ENCODE measurements at places on chromosomes 11 and 22.

GRCh38 chr11:61498767-61499341 lies 9.7 kb upstream of the LRRC10B start:
- no peak for DNase-seq

DNA sequence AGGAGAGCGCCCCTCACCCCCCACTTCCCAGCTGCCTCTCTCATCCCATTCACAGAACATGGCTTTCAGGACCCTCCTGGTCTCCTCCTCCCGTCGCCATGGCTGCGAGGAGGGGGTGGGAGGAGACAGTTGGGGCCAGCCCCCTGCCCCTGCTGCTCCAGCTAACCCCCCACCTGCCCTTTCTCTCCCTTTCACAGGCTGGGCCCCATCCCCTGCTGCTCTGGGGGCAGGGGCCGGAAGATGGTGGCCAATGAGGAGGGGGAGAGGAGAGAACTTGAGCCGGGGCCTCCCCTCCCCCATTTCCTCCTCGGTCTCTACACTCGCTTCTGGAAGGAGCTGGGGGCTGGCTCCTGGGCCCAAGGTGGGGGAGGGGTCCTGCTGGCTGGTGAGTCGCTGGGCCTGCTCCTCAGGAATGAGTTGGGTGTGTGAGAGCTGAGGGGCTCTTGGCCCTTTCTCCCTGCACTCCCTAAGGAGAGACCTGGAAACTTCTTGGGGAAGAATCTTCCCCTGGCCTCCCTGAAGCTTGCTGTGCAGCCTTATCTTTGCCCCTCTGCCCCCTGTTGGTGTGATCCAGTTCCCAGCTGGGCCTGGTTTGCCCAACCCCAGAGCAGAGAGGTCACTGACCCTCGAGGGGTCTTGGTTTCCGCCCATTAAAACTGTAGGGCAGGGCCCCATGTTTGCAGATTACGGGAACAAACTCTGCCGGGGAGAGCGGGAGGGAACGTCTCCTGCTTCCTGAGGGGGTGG lies 10.2 kb downstream of the YPEL4 start:
- DNase-seq: no peak

DNA sequence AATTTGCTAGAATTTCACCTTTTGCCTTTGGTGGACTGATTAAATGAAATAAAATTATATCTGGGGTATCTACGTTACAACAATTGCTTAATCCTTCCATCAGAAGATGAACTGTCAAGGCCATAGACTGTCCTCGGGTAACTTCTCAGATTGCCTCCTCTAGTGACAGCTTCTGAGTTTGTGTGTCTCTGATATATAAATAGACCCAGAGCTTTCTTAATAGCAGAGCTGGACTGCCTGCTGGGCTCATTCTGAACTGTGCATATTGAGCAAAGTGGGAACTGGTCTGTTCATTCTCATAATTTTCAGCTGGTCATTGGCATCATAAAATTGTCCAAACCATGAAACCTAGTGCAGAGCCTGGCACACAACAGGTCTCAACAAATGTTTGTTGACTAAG lies 99.1 kb upstream of the GRAMD1B start:
- DNase-seq: no peak

- DNase-seq: no peak
Observed at GRCh38 chr11:128823753-128824152, 43.3 kb downstream of the KCNJ1 start.

GRCh38 chr11:8257003-8257664 lies 6.5 kb downstream of the LMO1 start:
- no peak for DNase-seq

GRCh38 chr11:126485021-126485792 lies 129.7 kb downstream of the ST3GAL4 start:
- DNase-seq: no peak

DNA sequence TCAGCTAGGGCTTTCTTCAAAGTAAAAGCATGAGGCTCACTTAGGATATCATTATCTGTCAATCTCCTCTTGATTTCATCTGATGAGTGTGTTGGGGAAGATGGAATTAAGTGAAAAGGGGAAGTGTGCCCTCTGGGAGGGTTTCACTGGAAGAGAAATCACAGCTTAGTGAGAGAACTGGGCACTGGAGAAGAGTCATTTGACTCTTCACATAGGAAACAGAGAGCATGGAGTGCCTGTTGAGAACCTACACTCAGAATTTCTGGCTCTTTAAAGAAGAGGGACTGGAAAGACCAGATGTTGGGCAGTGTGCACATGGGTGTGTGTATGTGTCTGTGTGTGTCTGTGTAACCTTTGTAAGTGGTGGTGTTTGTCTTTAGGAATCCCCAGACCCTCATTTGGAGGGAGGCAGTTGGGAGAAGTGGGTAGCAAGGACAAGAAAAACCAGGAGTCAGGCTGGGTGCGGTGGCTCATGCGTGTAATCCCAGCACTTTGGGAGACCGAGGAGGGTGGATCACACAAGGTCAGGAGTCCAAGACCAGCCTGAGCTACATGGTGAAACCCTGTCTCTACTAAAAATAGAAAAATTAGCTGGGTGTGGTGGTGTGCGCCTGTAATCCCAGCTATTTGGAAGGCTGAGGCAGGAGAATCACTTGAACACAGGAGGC lies 10.0 kb downstream of the STX3 start:
- no peak for DNase-seq

DNA sequence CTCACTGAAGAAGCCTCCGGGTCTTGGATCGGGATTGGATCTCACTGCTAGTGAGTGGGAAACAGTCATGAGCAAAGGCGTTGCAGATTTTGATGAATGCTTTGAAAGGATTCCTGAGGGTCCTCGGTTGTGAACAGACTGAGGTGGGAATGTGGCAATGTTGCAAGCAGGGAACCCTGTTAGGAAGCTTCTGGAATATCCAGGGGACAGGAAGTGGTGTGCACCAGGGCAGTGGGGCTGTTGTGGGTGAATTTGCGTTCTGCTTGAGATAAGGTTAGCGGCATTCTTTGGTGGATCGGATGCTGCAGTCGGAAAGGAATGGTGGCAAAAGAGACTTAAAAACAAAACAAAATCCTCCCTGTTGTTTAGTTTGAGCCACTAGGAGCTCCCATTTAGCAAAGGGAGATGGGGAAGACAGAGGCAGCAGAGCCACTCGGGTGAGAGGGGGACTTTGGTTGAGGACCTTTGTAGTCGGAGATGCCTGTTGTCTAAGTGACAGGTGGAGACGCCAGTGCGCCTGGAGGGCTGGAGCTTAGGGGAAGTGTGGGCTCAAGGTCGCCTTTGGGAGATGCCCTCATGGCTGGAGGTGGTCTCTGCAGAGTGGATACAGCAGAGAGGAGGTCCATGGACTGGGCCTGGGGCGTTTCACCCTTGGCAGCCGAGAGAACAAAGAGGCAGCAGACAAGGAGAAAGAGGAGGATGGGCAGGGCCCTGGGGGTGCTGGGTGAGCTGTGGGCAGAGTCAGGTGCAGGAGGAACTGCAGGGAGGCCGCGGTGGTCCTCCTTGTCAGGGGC lies 37.6 kb downstream of the CSF2RB start:
- DNase-seq: no peak

DNA sequence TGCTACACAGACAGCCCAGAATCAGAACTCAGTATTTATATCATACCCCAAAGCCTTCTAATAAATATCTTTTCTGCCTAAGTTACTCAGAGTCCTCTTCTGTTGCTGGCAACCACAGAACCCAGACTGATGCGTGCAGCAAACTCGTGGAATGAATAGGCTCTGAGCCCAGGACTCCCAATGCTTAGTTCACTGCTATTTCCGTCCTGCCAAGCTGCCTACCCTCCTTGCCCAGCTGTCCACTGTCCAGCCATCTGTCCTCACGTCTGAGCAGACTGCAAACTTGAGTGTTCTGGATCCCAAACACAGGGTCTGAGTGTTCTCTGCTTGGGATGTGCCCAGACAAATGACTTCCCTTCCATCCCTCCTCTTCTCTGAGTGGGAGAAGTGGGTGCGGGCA lies 19.4 kb downstream of the PTPN5 start:
- no peak for DNase-seq

GRCh38 chr11:75031771-75032549 lies 43.2 kb downstream of the NEU3 start:
- DNase-seq: peak; percentile 29

DNA sequence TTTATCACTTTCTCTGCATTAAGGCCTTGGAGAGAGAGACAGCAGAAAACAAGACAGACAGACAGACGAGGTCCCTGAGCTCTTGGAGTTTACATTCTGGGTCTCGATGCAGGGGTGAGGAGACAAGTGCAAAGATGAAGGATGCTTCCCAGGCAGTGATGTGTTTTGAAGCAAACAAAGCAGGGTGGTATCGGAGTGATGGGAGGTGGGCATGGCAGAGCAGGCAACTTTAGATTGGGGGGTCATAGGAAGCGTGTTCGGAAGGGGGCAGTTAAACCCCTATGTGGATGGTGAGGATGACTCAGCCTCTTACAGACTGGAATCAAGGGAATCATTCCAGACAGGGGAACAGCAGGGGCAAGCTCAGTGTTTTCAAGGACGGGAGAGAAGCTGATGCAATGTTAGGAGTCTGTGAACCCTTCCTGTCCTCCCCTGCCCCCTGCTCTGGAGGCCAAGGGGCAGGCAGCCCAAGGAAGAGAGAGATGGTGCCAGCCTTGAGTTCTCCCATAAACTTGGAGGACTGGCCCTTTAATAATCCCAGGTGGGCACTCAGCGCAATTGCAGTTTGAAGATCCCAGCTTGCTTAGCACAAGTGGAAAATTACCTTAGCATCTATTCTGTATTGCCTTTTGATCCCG lies 180.2 kb downstream of the CHST1 start:
- no peak for DNase-seq

- DNase-seq: no peak
Observed at GRCh38 chr11:2989006-2989405, 3.1 kb downstream of the NAP1L4 start.

GRCh38 chr11:31492320-31492913 lies 17.0 kb downstream of the IMMP1L start:
- no peak for DNase-seq

DNA sequence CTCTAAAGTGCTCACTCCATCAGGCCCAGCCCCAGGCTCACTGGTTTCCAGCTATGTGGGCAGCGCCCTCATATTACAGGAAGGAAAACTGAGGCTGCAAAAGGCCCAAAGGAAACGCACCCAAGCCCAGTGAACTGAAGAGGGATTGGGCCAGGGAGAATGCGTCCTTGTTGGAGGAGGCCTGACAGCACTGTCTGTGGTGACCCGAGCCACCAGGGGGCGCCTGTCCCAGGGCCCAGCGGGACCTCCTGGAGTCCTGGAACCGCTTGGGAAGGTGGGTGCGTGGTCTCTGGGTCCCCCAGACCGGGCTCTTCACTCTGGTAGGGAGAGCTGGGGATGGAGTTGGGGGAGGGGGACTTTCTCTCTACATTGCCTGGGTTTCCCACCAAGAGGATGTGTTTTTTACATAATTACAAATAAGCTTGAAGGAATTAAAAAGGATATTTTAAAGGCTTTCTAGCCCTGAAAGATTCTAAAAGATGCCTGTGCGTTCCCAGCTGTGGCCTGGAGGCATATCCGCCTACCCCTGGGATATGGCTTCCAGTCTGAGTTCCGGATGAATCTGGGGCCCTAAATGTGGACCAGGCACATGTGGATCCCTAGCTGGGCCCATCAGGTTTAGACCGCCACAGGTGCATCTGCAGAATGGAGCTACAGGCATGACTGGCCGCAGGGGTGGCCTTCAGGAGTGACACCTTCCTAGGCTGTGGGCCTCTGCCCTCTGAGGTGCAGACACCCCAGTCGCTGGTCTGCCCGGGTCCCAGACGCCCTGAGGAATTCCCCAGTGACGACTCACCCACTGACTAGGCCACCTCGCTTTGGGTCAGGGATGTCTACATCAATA lies 4.2 kb downstream of the SPI1 start:
- DNase-seq: peak; percentile 50

GRCh38 chr11:93053864-93054263 lies 84.4 kb downstream of the MTNR1B start:
- DNase-seq: no peak

DNA sequence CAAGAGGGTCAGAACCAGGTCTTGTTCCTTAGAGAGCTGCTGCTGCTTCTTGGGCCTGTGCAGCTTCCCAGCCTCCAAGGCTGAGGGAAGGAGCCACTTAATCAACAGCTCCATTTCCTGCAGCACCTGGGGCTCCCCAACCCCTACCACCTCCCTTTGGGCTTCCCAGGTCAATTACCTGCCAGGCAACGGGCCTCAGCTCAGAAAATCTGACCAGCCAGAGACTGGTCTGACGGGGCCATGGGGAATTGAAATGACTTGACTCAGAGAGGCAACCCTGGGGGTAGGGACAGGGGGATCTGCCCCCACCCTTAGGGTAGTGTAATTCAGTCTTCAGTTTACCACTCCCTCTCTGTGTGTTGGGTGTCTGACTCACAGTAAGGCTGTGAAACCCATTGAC lies 4.7 kb upstream of the MAJIN start:
- DNase-seq: no peak

GRCh38 chr11:69542314-69543168 lies 61.1 kb downstream of the LINC01488 start:
- no peak for DNase-seq

GRCh38 chr11:7612661-7613393 lies 60.5 kb downstream of the CYB5R2 start:
- no peak for DNase-seq

- no peak for DNase-seq
Observed at GRCh38 chr11:39374963-39375698, 2084.3 kb downstream of the LRRC4C start.

DNA sequence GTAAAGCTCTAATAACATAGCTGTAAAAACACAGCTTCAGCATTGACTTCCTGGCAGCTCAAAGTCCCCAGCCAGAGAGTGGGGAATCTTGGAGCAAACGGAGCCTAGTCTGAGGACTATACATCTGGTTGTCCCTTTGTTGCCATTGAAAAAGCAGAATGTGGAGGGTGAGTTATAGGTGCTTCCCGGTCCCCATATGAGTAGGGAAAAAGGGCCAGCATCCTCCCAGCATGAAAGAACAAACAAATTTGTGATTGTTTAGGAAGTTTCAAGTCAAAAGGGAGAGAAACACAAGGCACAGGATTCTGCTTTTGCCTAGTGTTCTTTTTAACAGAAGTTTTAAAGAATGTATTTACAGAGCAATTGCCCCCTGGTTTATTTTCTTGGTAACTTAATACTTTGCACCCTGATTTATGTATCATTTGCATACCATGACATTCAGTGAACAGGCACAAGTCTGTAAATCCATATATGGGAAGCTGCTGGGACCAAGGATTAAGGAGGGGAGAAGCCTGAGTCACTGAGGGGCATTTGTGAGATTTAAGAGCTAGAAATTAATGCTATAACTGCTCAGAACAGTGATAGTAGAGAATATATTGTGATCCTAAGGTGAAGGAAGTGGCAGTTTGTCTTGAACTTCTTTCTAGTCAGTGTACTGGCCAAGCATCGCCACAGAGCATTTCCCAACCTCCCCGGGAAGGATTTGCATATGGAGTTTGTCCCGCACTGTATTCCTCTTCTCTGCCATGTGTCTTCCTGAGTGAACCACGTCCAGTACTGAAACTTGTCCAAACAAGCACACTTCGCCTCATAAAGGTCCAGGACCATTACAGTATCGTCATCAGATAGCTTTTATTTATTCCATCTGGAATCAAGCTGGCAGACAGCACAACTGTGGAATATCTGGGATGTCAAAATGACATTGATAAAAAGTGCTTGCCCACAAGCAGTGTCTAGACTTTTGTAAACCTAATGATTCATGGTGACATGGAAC lies 103.0 kb downstream of the DBX1 start:
- no peak for DNase-seq
